ENCODE measurements at places on chromosomes 5 and 9.

- no peak for DNase-seq
These were observed 116.6 kb upstream of the MAP3K1 start for GRCh38 chr5:56698463-56699381.

DNA sequence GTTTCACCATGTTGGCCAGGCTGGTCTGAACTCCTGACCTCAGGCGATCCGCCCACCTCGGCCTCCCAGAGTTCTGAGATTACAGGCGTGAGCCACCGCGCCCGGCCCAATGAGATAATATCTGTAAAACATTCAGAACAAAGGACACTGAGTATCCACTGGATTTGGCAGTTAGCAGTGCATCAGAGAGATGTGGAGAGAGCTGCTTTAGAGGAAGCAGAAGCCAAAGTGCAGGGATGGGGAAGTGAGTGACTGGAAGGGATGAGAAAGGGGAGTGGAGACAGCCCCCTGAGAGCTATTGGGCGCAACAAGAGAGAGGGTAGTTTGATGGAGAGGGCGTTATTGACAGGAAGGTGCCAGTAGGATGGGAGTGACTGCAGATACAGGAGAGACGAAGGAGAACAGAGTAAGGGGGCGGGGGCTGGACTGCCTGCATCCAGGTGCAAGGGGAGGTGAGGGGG is 157.5 kb upstream of the SHB start:
- no peak for DNase-seq

DNA sequence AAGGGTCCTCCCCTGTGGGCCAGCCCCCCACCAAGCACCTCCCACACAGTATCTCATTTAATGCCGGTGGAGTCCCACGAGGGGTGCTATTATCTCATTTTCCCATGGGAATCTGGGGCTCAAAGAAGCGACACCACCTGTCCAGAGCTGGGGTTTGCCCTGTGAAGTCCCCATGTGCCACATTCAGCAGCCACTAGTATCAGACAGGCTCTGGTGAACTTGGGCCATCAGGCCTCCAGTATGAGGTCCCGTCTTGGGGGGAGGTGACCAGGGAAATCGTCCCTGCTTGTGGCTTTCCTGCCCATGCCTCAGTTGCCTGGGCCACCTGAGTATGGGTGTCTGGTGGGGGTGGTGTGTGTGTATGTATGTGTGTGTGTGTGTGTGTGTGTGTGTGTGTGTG is 222.7 kb downstream of the PBX3 start:
- peak; percentile 26 for DNase-seq

DNA sequence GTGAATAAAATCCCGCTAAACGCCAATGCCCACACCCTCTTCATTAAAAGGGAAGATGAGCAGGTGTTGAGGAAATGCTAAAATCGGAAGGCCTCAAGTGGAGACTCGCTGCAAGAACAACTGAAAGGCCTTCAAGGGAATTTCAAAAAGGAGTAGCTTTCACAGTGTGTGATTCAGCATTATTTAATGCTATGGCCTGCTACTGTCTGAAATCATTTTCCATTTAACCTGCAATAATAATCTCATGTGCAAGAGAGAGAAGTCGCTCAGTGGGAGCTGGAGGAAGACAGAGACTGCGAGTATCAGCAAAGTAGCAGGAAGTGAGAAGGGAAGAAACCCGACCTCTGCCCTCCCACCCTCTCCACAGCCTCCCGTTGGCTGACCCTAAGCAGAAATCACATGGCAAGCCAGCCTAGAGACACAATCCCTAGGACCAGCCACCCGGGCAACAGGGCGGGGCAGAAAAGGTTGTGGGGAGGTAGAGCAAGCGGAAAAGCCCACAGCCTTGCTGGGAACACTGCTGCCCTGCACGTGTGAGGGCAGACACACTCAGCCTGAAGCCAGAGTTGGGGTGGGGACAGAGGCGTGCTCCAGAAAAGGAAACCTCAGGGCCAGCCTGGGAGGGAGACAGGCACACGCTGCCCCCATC is 39.9 kb upstream of the CTSL start:
- DNase-seq = no peak

- no peak for DNase-seq
These were observed 3.8 kb downstream of the PRDM12 start for GRCh38 chr9:130668196-130668595.

GRCh38 chr5:1541702-1542400 is 18.1 kb upstream of the LPCAT1 start:
- no peak for DNase-seq

GRCh38 chr9:110069326-110070248 is 138.4 kb downstream of the C9orf152 start:
- DNase-seq = no peak

GRCh38 chr9:114007991-114008666 is 70.0 kb downstream of the AMBP start:
- no peak for DNase-seq

DNA sequence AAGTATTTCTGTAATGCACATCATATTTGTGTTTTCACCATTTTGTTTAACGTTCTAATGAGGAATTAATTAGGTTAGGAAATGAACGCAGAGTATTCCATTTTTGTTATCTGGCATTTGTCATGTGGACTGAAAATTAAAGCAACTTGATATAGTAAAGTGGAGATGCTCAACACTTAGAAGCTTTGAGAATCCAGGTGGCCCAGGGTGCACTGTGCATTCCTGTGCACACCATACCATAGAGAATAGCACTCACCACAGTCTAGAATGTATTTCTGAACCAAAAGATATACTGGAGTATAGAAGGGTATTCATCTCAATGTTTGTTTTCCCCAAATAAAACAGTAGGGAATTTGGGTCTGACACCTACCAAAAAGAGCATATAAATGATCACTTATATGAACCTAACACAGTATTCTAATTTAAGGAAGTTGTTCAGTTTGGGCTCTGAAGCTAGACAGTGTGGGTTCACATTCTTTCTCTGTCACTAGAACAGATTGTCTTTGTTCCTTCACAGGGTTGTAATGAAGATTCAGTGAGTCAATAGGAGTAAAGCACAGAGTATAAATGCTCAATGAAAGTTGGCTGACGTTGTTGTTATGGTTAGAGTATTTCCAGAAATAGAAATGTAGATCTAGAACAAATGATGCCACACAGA is 125.6 kb upstream of the DMRT1 start:
- no peak for DNase-seq

- peak; percentile 45 for DNase-seq
These were observed 35.1 kb downstream of the FAM13B start for GRCh38 chr5:137997726-137998213.

GRCh38 chr9:589723-590122 is 251.8 kb upstream of the DMRT1 start:
- DNase-seq = no peak

DNA sequence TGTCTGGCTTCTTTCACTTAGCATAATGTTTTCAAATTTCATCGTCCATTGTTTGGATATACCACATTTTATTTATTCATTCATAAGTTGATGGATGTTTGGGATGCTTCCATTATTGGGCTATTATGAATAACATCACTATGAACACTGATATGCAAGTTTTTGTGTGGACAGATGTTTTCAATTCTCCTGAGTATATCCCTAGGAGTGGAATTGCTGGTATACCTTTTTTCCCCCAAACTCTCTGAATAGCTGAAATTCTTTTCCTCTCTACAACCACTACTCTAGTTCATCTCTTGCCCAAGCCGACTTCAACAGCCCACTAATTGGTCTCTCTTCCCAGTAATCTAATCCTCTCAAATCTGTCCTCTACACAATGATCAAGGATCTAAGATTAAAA is 4.7 kb upstream of the ZFR start:
- no peak for DNase-seq

DNA sequence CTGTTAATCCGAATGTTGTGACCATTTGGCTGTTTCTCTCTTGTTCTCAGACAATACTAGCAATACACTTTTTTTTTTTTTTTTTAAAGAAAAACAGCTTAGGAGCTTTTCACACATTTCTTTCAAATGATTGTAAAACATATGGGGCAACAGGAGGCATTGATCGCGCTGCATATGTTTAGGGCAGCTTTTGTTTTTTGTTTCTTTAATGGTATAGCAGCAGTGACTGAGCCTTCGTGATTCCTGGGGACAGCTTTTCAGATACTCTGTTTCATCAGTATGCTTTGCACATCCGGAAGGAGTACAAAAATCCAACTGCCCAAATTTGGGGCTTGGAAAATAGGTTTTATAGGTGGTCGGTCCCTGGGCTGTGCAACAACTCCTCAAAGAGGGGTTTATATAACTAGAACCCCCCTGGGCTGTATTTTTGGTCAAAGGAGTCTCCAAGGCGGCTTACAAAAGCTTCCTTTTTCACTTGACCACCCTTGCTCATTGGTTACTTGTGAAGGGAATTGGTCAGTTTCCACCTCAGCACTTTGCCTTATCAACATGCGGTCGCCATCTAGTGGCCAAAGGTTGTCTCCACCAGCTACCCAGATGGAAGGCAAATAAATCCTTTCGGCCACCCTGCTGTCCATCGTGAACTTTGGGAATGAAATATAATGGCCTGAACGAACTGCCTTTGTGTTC is 91.8 kb downstream of the PDE6A start:
- peak; percentile 74 for DNase-seq

- no peak for DNase-seq
These were observed 278.7 kb downstream of the HCN1 start for GRCh38 chr5:45417285-45417998.

- no peak for DNase-seq
These were observed 8.6 kb downstream of the SCGB3A2 start for GRCh38 chr5:147887026-147887627.

- DNase-seq = no peak
These were observed 295.1 kb downstream of the BNC2 start for GRCh38 chr9:16575142-16575985.

DNA sequence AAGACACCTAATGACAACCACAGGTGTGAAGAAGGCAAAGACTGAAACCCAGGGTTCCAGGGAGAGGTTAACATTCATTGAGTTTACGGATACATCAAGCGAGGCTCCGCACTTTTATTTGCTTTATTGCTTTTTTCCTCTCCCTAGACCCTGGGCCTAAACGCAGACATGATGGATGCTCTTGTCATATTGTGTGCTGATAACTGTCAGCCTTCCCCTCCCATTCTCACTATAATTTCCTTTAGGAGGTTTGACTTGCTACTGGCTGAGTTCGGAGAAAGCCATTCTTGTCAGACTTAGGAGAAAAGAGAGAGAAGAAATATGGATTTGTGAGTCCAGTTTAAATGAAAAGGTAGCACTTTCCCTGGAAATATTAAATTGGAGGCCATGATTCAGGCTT is 471.6 kb downstream of the DNAH5 start:
- no peak for DNase-seq

DNA sequence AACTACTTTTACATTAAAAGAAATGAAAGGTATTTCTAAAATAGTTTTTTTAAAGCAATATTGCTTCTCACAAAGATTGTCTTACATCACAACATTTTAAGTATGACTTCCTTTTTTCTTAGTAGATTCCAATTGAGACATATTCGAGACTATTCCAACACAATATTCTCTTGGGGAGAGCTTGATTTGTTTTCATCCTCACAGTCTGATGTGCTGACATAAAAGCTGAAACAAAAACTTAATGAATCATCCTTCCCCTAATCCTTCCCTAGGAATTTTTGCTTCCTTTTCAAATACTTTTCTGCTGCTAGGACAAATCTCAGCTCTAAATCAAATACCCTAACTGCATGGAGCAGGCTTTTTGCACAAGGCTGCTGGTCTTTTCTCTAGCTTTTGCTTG is 245.8 kb upstream of the MAP3K1 start:
- no peak for DNase-seq

DNA sequence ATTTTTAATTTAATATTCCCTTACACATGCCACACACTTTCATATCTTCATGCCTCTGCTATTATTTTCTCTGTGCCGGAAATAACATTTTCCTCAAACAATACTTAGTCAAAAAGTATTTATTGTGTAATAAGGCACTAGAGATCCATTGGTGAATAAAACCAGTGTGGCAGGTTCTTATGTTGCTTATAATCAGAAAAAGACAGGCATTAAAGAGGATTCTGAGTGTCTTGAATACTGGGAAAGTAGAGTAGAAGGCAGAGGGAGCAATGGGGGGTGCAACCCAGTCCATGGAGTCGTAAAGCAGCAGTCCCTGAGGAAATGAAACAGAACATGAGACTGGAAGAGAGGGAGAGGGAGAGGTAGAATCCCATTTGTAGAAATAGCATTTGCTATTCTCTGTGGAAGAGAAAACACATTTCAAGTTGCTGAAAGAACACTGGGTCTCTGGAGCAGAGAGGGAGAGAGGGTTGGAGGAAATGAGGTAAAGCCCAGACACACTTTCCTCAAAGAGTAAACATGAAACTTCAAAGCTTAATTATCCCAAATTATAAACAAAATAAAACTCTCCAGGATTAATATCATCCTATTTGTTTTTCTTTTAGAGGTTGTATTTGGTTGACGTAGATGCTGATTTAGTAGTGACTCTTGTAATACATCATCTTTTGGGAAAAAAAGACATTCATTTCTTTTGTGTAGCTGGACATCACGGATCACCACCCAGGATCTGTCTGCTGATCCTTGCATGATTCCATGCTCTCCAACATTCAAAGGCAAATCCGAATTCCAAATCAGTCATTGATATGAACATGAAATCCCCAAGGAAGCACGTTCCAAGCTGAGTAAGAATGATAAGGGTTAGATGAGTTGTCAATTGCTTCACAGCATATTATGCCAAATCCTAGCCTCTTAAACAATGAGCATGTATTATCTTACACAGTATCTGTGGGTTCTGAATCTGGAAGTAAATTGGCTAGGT is 37.4 kb upstream of the GRAMD2B start:
- no peak for DNase-seq

DNA sequence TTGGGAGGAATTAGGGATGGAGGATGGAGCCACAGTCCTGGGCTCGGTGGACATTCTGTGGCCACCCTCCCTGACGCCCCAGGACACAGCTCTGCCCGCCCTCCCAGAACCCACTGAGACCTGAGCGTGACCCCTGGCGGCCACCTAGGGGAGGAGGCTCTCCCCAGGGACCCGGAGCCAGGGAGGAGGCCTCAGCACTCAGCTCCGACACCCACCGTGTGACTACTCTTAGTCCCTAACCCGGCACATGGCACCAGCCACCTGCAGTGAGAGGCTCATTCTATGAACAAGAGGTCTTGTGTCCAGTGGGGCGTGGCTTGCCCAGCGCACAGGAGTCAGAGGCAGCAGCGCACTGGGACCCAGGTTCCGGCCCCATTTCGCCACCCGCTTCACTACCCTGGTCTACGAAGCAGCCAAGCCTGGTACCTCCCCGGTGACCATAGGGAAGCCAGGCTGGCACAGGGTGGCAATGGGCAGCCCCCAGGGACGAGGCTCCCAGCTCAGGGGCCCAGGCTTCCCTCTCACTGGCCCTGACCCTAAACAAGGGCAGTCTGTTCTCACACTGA is 10.2 kb downstream of the SARDH start:
- DNase-seq = no peak

DNA sequence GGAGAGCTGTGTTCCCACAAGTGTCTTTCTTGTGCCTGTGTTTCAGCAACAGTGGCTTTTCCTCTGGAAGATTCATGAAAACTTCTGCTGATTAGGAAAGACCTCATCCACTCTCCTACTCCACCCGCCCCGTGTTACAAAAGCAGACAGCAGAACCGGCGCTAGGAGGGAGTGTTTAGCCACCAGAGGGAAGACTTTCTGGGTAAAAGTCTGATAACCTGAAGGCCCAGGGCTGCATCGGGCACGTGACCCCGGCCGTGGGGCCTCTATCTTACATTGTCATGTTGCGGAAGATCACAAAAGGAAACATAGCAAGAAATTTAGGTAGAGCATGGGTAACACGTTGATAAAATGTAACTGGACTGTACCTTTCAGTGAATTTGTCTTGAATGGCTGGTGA is 32.0 kb upstream of the DMRT2 start:
- no peak for DNase-seq
